Hematopoietic multipotent progenitor cell treated with erythropoietin and hydrocortisone succinate and interleukin-3 and kit ligand, for 8 days (in vitro differentiated cells): ENCODE measurements at places on chromosomes 5 and 9.

- DNase-seq: no peak
Observed at GRCh38 chr9:110977259-110977709, 61.0 kb downstream of the LPAR1 start.

DNA sequence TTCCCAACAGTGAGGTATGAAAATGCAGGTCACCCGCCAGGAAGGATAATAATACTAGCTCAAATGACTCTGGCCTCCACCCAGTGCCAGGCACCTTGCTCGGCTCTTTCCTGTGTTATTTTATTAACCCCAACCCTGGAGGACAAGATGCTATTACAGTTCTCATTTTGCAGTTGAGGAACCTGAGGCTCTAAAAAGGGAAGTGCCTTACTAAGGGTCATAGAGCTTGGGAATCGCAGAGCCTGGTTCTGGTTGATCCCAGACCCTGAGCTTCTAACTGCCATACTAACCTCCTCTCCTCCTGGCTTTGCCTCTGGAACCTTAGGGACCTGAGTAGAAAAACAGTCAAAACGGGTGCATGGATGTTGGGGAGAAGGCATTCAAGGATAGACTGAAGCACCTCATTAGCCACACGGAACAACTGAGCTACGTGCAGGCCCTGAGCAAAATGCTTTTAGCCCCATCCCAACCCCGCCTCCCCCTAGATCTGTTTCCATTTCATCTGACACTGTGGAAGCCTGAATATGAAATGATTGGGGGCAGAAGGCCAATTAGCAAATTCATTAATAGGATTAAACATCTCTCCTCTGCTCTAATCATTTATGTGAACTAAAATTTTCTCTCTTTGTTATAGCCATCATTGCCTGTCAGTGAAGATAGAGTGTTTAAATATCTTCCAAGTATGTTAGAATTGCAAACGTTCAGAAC lies 7.9 kb downstream of the KCNIP1 start:
- DNase-seq: no peak

DNA sequence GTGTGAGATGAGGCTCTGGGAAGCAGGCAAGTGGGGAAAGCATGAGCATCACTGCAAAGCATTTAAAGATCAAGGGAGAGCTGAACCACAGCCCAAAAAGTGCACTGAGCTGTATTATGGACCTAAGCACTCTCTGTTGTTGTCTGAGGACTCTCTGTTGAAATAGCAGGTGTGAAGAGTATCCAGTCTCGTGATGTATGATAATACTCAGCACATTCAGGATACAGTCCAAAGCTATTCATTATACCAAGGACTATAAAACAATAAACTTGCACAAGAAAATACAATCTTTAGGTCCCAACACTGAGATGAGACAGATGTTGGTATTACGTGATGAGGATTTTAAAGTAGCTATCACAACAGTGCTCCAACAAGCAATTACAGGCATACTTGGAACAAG lies 97.5 kb upstream of the IGFBPL1 start:
- DNase-seq: no peak

DNA sequence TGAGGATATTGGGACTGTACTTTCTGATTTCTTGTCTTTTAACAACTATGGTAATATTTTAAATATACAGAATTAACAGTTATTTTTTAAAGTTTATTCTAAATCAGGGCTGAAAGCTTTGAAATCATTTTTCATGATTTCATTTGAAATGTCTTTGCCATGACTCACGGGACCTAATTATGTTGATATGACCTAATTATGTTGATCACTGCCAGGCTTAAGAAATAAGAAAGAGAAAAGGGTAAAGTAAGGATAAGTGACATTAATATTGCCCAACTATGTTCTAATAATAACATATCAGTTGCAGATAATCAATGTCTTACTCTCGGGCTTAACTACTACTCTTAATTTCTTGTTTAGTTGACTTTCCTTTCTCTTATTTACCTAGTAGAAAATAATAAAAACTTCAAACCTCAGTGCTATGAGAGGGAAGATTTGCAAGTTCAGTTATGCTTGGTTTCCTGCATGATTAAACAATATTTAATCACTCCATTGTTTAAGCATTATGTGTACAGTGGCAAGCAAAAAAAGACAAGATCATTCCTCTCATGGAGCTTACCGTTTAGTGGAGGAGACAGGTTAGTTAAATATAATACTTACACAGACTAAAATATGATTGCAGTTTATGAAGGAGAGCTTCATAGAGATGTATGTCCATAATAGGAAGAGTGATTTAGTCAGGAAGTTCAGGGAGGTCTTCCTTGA lies 67.0 kb upstream of the EIF4EBP3 start:
- no peak for DNase-seq

GRCh38 chr9:127567035-127567729 lies 44.9 kb upstream of the STXBP1 start:
- DNase-seq: peak; percentile 68

DNA sequence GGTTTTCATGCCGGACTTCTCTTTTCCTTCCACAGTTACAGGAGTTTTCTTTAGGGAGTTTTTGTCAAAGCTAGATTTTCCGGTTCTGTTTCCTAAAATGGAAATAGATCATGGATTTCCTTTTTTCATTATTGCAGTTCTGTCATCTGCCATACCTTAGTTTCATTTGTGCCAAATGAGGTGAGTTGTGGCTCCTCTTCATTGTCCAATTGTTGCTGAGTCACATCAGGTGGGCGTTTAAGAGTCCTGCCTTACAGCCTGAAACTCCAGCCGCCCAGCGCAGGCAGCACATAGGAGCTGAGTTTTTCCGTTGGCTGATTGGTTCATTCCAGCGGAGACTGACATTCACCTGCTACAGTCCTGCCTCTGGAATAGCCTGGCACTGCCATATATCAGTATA lies 14.1 kb downstream of the SLC25A25 start:
- DNase-seq: peak; percentile 57

DNA sequence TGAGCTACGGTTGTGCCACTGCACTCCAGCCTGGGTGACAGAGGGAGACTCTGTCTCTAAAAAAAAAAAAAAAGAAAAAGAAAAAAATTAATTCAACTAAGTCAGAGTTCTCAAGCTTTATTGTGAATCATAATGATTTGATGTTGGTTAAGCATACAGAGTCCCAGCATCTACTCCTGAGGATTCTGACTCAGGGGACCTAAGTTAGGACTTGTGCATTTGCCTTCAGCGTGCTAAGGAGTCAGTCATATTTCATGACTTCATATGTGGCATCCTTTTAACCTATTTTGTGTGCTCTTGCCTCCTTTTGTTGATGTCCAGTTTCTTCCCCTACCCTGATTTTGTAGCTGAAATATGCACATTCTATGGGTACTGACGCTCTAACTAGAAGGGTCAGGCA lies 2.9 kb downstream of the MYOZ3 start:
- DNase-seq: no peak

DNA sequence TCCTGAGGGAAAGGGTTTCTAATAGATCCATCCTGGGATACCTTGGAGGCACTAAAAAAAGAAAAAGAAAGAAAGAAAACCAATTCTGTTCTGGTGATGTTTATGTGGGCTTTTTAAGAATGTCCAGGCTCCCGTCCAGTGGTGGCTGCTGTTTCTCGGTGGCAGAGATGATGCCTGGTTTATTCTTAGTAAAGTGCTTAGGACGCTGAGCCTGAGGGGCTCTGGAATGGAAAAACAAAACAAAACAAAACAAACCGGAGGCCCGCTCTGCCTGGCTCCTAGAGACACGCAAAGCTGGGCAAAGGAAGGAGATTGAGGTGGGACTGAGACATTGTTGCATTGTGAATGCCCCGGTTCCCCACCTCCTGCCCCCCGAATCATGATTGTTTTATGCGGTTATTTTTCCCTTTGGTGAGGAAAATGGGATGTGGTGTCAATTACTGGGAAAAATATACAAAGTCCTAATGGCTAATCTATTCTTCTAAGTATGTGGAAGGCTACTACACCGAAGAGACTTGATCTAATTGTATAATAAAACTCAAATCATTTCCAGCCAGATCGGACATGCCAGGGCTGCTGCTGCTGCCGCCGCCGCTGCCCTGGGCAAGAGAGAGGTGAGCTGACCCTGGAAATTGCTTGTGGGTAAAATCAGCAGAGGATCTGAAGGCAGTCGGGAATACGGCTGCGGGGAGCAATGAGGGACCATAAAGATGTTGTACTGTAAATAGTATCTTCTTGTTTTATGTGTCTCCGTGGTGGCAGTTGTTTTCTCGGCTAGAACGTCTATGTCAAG lies 644.9 kb downstream of the CCDC171 start:
- DNase-seq: no peak

DNA sequence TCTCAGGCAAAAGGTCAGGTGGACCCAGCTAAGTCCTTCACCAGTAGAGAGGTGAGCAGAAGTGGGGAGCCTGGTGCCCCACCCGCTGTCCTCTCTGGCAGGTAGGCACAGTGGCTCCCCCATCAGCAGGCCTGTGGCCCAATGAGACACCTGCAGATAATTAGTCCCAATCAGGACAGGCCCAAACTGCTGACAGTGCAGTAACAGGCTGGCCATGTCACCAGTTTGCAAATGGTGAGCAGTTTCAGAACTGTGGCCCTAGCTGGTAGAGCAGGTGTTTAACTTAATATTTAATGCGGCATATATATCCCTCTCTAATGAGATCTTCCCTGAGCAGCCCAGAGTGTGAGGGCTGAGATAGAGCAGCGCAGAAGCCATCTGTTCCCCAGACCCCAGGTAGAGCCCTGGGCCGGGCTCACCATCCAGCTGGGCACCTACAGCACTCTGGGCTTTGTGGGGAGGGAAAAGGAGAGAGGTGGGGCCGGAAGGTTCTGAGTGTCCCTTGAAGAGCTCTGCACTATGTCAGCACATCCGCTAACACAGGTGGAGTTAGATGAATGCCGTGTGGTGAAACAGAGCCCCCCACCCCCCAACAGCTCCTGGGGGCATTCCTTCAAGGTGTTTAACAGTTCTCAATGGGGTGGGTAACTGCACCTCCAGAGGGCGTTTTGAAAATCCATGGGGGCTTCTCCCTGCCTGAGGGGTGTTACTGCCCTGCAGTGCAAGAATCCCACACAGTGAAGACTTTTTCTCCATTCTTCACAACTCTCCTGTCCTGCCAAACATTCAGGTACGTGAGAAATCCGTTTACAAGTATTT lies 120.5 kb downstream of the PAX5 start:
- no peak for DNase-seq
